ENCODE measurements at places on chromosomes 6 and 20.

- no peak for DNase-seq
Observed at GRCh38 chr6:13395272-13396237, 67.2 kb upstream of the TBC1D7 start.

- no peak for DNase-seq
Observed at GRCh38 chr20:7232796-7233195, 465.3 kb downstream of the BMP2 start.

- no peak for DNase-seq
Observed at GRCh38 chr6:66126358-66126757, 419.3 kb upstream of the EYS start.

DNA sequence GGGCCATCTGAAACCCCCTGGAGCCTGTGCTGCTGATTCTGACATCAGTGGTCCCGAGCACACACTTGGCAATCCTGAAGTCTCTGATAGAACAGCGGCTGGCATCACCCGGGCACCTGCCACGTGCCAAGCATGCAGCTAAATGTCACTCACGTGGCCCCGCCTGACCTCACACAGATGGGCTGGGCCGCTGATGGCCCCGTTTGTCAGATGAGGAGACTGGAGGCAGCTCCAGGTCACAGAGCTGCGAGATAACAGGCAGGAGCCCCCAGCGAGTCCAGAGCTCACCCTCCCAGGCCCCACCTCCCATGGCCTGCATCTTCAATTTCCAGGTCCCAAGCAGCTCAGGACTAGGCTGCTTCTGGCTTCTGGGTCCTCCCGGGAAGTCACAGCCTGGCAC lies 67.2 kb downstream of the YTHDF1 start:
- no peak for DNase-seq

DNA sequence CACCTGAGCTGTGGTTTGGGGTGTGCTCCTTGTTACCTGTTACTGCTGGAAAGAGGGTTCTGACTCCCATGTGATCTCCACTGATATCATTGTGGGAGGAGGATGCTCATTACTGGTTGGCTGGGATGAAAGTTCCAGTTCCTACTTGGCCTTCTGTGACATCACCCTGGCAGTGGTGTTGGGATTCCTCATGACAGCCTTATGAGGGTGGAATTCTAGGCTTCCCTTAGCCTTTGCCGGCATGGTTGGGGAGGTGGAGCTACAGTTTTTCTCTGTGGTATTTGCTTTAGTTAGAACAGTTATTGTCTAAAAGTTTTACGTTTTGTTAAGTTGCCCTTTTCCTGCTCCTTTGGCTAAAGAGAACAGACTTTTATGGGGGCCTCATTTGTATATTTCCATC lies 112.1 kb downstream of the AFG1L start:
- DNase-seq: no peak

- DNase-seq: no peak
Observed at GRCh38 chr6:150001295-150002008, 23.9 kb downstream of the RAET1L start.

DNA sequence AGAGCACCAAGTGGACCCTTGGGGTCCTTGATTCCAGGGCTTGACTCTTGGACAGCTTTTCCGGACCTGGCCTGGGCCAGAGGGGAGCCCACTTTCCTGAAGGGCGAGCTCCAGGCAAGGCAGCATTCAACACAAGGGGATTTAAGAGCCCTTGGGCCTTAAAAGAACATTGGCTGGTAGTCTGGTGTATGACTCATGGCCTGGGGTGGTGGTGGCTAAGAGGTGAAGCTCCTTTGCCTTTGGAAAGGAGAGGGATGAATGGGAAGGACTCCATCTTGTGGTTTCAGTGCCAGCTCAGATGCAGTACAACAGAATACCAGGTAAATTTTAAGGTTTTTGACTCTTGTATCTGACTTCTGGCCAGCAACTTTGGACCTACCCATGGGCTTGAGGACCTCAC lies 760.7 kb downstream of the GRIK2 start:
- DNase-seq: no peak

DNA sequence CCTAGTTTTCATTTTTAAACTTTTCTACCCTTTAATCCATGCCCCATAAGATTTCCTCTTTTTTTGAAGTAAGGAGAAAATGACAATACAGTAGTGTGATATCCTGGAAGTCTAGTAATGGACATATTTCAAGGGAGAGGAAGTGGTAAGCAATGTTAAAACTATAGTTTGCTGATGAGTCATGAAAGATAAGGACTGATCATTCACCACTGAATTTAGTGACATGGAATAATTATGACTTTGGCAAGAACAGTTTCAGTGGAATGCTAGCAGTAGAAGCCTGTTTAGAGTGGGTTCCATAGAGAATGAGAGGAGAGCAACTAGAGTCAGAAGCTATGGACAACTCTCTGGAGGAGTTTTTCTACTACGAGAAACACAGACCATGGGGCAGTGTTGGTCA lies 24.9 kb upstream of the SLC2A12 start:
- no peak for DNase-seq

DNA sequence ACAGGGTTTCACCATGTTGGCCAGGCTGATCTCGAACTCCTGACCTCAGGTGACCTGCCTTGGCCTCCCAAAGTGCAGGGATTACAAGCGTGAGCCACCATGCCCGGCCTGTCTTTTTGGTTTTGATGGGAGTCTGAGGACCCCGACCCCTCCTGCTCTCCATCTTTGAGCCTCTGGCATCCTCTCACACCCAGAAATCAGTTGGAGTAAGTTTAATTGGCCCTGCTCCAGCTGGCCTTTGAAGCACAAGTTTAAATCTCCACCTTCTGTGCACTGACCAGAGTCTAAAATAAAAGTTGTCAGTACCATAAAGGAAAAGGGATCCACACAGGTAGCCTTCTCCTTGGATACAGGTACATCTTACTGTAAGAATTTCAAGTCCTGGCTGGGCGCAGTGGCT lies 15.9 kb upstream of the C20orf144 start:
- no peak for DNase-seq

- DNase-seq: no peak
Observed at GRCh38 chr20:50691573-50692551, 520 bp upstream of the RIPOR3 start.

DNA sequence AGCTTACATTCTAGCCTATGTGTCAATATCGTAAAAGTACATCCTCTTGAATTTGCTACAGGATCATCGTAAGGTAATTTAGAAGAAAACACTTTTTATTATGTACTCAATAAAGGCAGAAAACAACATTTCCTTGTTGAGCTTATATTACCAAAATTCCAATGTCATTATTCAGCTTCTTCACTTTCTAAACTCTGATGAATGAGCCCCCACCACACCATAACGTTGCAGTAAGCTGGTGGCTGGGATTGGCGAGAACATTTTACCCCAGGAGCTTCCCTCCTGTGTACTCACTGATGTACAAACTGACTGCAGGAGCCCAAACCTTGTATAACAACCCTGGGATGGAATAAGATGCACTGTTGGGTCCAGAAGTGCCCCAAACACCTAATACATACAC lies 238.1 kb upstream of the MARCKS start:
- DNase-seq: no peak

DNA sequence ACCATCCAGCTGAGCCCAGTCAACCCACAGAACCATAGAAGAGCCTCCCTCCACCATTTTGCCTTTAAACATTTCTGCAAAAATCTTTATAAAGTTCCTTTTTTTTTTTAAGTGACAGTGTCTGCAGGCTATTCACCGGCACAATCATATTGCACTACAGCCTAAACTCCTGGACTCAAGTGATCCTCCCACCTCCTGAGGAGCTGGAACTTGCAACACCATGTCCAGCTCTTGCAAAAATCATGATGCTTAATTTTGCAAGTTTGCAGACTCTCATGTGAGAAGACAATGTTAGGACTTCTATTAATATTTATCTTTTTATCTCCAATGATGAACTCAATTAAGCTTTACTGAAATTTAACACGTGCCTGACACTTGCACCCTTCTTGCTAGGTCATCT lies 88.8 kb downstream of the INSM1 start:
- no peak for DNase-seq

DNA sequence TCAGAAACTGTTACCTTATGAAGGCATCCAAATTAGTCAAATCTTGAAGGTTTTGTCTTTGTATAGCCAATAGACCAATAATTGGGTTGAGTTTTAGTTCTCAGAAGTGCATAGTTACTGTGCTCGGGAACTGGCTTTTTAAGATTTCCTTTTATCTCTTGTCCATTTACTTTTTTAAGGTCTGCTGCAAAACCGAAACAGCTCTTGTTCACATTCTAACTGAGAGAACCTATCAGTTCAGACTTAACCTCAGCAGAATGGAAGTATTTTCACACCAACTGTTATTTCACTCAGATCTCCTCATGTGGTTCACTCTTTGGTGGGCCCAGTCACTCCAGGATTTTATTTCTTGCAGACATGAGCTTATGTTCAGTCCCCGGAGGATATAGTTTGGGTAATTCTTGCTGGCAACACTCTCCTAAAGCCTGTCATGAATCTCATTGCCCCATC lies 55.5 kb downstream of the TPBG start:
- DNase-seq: no peak

GRCh38 chr20:36485286-36485685 lies 56.0 kb upstream of the MYL9 start:
- no peak for DNase-seq

- DNase-seq: no peak
Observed at GRCh38 chr6:28988536-28989311, 16.4 kb downstream of the ZNF311 start.

DNA sequence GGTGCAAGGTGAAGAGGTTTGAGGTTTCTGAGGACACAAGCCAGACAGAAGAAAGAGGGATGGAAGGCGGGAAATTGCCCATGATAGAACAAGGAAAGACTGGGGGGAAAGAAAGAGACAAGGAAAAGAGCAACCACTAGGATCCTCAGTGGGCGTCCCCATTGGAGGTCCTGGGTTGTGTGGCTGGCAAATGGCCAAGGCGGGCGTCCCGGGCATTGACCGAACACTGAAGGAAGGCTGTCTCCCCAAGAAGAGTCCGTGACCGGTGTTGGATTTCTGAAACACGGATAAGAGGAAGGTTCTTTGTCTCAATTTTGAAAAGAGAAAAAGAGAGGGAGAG lies 746.6 kb upstream of the ADGRB3 start:
- DNase-seq: no peak

DNA sequence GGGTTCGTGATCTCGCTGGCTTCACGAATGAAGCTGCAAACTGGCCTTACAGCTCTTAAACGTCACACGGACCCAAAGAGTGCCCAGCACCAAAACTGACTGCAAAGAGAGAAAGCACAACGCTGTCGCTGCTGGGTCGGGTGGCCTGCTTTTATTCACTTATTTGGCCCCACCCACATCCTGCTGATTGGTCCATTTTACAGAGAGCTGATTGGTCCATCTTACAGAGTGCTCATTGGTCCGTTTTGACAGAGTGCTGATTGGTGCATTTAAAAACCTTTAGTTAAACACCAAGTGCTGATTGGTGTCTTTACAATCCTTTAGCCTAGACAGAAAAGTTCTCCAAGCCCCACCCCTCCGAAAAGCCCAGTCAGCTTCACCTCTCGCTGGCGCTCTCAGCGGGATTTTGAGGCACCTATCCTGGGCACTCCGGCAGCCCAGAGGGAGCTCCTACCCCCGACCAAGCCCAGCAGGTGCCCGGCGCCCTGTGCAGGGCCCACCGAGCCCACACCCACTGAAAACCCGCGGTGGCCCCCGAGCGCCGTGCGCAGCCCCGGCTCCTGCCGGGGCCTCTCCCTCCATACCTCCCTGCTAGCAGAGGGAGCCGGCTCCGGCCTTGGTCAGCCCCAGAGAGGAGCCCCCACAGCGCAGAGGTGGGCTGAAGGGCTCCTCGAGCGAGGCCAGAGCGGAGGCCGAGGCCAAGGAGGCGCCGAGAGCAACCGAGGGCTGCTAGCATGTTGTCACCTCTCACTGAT lies 40.0 kb upstream of the SMAP1 start:
- no peak for DNase-seq

- DNase-seq: no peak
Observed at GRCh38 chr6:165732696-165733488, 69.9 kb upstream of the PDE10A start.

- no peak for DNase-seq
Observed at GRCh38 chr6:139592011-139592410, 217.6 kb upstream of the CITED2 start.

DNA sequence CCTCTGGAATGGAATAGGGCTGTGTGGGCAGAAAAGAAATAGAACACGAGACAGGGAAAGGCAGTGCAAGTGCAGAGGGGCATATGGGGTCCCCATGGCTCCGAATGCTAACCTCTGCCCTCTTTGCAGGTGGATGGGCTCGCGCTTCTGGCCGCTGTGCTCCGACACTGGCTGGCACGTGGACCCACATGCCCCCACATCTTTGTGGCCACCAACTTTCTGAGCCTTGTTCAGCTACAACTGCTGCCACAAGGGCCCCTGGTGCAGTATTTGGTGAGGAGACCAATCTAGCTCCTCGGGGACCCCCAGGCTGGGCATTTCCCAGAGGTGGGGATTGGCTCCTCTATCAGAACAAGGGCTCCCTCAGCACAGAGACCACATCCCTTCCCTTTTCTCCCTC lies 1.1 kb upstream of the SAPCD1 start:
- no peak for DNase-seq

GRCh38 chr6:155219858-155220301 lies 43.9 kb upstream of the CLDN20 start:
- DNase-seq: no peak

GRCh38 chr20:37968841-37969401 lies 64.3 kb downstream of the TTI1 start:
- no peak for DNase-seq

DNA sequence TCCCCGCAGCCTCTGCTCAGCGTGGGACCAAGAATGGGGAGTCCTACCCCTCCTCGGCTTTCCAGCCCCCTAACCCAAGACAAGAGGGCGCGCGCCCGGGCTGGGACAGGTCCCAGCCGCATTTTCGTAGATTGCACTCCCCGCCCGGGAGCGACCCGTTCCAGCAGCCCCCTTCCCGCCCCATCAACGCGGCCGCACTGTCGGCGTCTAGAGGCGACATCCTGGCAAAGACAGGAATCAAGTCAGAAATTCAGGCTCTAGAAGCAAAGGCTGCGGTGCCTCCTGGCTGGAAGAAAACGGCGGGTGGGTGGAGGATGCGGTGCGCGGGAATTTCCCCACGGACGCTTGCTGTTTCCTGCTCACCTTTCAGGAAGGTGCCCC lies 957 bp downstream of the PROKR2 start:
- no peak for DNase-seq

DNA sequence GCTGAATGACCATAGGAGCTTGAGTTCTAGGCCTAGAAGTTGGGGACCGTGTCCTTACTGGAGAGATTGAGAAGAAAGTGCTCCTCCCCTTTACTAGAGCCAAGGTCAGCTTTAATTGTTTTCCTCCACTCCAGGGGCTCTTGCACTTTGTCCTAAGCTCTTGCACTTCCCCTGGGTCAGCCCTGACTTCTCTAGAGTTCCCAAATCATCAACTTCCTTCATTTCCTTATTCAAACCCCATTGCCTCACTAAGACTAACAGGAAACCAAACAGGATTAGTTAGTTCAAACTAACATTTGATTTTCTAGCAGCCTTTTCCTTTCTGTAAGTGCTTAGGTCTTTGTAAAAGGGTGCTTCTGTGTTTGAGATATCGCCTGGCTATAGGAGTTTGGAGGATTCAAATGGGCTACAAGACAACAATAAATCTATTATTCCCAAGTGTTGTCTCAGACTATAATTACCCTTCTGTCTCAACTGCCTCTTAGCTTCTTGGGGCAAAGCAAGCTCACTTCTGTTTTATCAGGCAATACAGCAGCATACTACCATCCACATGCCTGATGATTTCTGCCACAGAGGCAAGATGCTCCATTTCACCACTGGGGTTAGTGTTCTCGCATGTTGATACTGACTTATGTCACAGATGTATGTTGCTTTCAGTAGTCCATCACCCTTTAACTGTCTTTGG lies 12.8 kb upstream of the DTNBP1 start:
- DNase-seq: no peak
